ENCODE measurements at places on chromosomes 5 and 9. TPM values are rescaled to one million over a fixed set of nuclear protein-coding genes. Genes with fewer than 3 reads are reported as not detected.

The FOXD4L5 gene
- 0.19 TPM for total RNA-seq

The PCDHGB5 gene
- total RNA-seq = not detected

The PURA gene
- total RNA-seq = 19.8 TPM

The CDH9 gene
- total RNA-seq = not detected

The ICE1 gene
- 34.5 TPM for total RNA-seq

DNA sequence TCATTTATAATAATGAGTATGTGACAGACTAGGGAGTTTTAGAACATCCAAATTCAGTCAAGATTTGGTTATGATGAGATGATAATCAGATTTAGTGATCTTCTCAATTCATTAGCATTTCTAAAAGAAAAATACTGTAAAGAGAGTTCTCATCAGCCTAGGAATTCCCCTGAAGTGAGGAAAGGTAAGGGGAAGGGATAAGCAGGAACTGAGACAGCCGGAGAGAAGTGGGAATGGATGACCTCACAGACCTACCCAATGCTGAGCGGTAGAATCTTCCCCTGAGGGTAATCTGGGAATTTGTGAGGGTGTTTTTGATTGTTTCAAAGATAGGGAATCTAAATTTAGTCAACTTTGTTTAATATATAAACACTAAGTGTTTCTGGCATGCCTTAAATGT lies 16.7 kb upstream of the GPBP1 start:
- no peak for DNase-seq

DNA sequence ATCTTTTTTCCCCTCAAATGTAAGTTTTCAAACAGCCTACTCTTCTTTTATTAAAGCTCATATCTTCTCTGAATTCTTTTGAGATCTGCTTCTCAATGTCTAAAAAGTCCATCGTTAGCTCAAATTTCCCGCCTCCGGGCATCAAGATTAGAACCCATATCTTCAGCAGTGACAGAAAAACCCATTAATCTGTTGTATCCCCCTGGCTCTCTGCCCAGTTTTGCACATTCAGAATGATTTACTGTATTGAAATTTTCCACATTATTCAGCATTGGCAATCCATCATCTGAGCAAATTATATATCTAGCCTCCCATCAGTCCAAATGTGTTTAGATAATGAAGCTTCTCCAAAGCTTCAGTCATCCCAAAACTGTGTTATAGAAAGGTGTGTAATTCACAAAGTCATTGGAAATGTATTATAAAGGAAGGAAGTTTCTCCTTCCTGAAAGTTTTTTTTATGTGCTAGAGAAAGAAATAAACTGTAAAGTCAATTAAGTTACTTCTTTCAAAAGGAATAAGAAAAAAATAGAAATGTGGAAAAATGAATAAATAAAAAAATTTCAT lies 849.9 kb downstream of the MAT2B start:
- DNase-seq = no peak

GRCh38 chr5:17989567-17990563 lies 355.6 kb downstream of the TAF11L14 start:
- no peak for DNase-seq

- no peak for DNase-seq
These were observed 14.5 kb downstream of the FBXW2 start for GRCh38 chr9:120778758-120779157.
